ENCODE measurements at places on chromosomes 6 and 20.

DNA sequence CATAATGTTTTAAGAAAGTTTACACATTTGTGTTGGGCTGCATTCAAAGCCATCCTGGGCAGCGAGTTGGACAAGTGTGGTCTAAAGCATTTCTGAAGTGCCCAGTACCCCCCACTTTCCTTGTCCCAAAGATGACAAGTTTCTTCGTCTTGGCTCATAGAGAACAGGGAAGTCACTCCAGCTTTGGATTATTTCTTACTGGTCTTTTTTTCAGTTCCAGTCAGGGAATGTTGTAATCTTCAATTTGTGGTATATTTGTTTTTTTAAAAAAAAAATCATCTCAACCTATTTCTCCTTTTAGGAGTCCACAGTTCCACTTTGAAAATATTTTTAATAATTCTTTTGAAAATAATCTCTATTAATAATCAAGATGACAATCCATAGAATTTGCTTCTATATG, 34.0 kb downstream of the SLX4IP start:
- no peak for DNase-seq

DNA sequence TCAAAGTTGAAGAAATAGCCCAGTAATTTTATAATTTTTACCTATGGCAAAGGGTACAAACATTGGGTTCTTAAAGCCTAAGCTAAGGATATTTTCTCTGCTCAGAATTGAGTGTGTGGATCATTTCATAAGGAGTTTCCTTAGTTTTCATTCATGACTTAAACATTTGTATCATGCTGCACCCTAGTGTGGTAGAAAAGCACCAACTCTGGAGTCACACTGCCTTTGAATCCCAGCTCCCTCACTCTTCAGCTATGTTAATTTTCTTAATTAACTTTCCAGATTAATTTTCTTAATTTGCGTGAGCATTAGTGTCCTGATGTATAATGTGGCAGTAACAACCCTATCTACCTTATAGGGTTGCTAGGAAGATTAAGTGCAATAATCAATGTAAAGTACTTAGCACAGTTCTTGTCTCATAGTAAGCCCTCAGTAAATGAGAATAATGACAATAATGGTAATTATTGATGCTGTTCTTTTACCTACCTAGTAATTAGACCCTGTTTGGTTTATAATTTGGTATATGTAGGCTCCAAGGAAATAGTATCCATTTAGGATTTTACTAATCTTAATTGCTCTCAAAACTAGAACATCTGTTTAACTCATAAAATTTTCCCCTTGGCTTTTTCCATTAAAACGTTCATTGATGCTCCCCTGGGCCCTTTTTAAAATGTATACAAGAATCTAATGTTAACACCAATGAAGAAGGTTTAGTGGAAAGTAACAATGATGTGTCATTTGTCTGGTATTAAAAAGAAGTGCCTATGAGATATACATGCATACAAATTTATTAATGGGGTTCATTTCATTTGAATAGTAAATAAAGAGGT, 31.6 kb downstream of the DSE start:
- DNase-seq = no peak

- DNase-seq = no peak
Observed at GRCh38 chr6:5422321-5422915, 161.1 kb downstream of the FARS2 start.

DNA sequence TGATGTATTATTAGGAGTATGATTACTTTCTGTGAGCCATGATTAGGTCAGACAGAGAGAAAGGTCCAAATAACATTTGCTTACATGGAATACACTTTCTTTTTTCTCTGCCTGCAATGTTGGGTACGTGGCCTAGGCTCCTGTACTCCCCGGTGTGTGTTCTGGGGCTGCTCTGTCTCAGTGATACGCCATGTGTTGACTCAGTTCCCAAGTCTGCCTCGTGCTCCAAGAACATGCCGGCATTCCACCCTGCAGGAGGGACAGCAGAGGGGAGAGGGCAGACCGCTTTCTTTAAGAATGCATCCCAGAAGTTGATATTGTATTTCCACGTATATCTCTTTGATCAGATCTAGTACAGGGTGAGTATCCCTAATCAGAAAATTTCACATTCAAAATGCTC, 33.3 kb upstream of the THBS2 start:
- DNase-seq = no peak

GRCh38 chr6:150902142-150902776, 36.8 kb downstream of the MTHFD1L start:
- no peak for DNase-seq

DNA sequence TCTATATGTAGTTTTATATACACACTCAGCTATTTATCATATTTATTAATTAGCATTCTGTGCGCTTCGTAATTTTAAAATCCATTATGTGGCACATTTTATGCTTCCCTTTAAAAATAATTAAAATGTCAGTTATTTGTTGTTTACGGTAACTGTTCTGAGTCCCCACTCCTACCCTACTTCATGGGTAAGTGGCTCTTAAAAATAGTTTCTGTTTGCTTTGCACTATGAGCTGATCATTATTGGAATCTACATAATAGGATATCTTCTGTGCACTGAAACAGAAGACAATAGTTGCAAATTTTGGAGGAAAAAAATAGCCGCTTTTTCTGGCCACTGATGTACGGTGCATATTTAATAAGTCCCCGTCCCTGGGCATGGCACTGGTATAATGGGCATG, 25.2 kb downstream of the LCA5 start:
- DNase-seq = no peak

DNA sequence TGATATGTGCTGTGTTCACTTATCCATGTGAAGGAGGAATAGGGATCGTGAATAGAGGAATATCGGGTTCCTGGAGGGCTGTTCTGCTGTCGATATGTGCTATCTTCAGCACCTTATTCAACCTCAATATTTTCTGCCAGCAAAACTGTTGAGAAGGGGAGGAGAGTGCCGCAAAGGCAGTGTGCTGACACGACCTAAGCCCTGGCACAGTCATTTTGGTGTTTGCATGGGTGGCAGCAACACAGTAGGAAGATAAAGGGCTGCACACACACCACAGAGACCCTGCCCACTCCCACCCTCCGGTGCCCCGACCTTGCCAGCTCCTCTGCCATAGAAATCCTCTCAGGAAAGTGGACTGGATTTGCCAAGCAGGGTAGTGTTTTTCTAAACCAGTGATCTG, 47.0 kb downstream of the ZDHHC14 start:
- no peak for DNase-seq

GRCh38 chr20:23114018-23114417, 27.9 kb upstream of the CD93 start:
- no peak for DNase-seq

DNA sequence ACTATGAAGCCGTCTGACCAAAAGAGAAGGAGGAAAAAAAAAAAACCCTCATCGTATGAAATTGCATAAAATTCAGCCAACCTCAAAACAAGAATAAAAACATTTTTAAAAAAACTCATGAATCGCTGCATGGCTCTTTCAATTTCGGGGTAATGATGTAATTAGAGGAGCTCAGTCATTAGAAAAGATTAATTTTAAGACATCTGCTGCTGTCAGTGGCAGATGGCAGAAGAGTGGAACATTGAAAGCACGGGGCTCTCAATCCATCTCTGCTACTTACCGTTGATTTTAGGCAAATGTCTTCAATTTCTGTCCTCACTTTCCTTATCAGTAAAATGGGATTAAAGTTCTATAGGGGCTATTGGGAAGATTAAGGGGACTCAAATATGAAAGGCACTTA, 79.1 kb downstream of the EYA2 start:
- DNase-seq = no peak

GRCh38 chr6:107582086-107582485, 92.2 kb downstream of the SOBP start:
- no peak for DNase-seq

- no peak for DNase-seq
Observed at GRCh38 chr6:124999105-124999764, 37.0 kb downstream of the RNF217 start.

DNA sequence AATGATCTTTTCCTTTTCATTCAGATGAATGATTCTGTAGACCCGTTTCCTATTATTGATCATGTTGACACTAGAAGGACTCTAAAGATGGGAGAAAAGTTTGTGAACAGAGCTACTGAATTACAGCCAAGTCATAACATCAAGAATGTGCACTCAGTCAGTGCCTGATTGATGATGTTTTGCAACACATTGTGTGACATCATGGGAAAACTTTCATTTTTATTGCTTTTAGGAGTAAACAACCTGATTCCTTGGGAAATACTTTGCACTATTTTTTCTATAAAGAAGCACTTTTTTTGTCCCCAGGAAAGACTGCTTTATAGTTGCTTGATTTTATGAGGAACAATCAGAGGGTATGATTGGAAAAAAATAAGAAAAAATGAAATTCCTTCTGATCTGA, 383.8 kb upstream of the JAG1 start:
- DNase-seq = no peak

DNA sequence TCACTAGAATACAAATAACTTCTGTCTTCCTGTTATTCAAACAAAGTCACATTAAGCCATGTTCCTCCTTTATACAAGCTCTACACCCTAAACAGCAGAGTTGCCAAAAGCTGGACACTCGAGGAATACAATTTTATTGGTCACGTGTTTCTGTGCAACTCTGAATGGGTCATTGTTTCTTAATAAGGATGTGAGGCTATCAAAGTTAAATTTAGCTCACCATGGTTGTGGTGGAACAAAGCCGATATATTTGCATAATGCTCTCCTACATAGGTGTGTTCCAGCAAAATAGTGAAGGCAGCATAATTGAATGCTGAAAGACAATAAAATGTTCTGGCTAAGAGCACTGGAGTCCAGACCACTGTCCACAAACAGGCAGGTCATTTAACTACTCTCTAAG, 36.9 kb upstream of the CD2AP start:
- DNase-seq = no peak

GRCh38 chr6:126185774-126186173, 154.1 kb upstream of the CENPW start:
- DNase-seq = no peak

- DNase-seq = no peak
Observed at GRCh38 chr6:161465403-161465802, 191.5 kb upstream of the AGPAT4 start.

GRCh38 chr20:58553166-58553696, 38.0 kb upstream of the APCDD1L start:
- DNase-seq = no peak

GRCh38 chr20:46367967-46368901, 38.2 kb downstream of the ELMO2 start:
- no peak for DNase-seq

DNA sequence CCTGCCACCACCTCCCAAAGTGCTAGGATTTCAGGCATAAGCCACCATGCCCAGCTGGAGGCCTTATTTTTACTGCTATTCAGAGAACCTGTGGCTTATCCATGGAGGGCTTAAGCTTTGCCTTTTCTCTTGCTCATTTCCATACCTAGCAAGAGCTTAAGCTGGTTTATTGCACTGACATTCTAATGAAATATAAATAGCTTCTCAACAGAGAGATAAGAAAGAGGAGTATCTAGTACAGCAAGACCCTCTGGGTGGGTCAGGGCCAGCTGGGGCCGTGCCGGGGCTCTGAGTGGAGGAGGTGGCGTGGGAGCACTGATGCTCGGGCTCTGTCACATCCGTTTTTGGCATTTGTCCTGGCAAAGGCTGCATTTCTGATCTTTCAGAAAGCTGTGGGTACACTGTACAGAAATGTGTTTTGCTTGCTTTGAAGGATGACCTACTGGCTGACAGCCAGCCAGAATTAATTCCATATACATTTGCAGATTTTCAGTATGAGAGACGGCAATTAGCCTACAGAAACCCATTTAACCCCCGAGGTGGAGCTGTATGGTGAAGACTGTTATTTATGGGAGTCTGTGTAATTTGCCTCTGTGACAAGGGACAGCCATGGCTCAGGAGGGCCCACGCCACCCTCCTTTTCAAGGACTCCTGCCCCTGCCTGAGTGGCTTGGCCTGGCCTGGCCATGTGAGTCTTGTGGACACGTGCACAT, 181.6 kb upstream of the AKAP12 start:
- no peak for DNase-seq

- no peak for DNase-seq
Observed at GRCh38 chr6:151494235-151494935, 568 bp downstream of the CCDC170 start.

GRCh38 chr6:104736545-104736944, 123.2 kb downstream of the HACE1 start:
- DNase-seq = no peak

- no peak for DNase-seq
Observed at GRCh38 chr6:3276174-3277167, 17.7 kb downstream of the PSMG4 start.

DNA sequence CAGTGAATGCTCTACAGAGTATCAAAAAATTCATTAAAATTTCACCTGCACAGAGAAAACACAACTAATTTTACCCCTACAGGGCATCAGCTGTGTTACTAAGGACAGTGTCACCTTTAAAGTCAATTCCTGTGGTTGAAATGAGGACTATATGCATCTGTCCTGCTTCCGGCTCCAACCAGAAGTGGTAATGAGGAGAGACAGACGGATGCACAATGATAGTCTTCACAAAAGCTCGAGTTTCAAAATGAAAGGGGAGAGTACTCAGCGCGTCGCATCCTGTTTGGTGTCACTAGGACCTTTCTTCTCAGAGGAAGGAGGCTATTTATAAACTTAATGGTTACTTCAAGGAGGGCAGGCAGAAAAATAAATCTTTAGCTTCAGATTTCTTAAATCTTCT, 86.5 kb downstream of the LYRM4 start:
- no peak for DNase-seq

DNA sequence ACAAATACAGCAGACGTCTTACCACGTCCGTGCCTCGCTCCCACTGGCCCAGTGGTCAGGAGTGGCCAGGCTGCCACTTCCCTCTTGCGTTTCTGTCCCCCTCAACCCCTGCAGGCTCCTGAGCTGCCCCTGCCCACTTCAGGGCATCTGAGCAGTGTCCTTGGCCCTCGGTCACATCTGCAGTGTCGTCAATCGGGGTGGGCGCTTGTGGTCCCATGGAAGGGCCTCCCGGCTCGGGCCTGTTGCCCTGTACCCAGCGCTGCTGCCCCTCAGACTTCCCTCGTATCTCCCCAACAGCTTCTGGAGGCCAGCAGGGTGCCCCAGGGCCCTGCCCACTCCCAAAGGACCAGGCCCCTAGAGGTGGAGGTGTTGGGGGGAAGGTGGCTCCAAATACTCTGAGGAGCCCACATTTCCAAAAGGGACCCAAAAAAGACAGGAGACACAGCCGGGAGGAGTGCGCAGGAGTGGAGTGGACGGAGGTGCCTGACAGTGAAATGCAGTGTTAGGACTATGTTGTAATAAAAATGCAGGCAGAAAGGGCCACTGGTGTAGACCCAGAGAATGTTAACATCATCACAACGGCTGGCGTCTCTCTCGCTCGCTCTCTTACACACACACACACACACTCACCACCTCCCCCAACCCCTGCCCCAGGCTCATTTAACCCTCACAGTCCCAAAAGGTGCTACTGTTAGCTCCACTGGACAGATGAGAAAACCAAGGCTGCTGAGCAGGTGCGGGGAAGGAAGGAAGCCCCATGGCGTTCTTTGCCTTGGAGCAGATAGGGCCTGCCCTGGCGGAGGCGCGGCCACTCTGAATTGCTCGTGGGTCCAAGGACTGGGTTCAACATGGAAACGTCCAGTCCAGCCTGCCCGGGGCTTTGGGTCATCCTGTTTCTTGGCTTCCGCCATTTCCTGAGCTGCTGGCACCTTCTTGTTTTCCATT, 343.9 kb downstream of the ZFAND3 start:
- no peak for DNase-seq
